NCI-H187 (cell line): ENCODE measurements at places on chromosomes 13 and 19.
A peak's percentile ranks its signal among the peaks of the same experiment; 100 is the strongest.

GRCh38 chr19:47239152-47239551 lies 8.2 kb upstream of the BBC3 start:
- DNase-seq: no peak

DNA sequence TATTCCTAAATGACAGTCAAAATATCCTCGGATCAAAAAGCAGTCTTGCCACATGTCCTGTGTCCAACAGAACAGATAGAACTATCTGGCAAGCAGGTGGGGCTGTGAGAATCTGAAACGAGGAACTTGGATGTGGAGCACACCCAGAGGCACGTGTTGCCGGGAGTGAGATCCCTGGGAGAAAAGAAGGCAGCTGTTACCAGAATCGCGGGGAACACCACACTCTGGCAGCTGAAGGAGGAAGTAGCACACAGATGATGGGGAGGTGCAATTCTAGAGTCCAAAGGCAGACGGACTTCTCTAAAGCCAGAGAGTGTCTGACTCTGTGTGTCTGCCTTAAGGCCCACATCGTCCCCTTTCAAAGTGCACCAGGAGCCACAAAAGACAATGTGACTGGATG lies 22.3 kb downstream of the SLC7A1 start:
- DNase-seq: peak; percentile 16

DNA sequence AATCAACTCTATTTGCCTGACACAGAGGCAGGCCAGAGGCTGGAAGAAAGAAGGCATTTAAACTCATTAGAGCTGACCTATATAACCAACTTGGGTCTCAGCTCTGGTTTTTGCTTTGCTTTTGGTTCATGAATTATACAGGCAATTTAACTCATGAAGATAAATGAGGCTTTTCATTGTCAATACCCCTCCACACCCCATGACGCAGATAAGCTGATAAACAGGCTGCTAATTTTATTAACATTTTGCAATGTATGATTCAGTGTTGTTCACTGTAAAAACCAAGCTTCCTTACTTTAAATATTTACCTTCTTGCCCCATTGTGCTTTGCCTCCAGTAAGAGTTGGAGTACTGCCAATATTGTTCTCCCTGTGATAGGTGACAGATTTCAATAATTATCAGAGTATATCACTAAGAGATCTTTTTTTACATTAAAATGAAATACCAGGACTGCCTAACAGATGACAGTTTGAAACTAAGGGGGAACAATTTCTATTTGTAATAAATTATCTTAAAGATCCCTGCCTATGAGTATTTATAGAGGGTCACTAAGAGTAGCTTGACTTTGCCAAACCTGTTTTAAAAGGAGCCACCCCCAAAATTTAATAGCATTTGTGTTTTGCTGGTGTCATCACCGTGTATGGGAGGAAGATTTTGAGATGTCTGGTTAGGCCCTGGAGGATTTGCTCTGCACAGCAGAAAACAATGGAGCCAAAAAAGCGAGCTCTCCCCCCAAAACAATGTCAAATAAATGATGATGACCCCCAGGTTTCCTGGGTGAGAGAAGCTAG lies 472.7 kb upstream of the NBEA start:
- DNase-seq: no peak

GRCh38 chr13:95295026-95295425 lies 6.2 kb downstream of the ABCC4 start:
- DNase-seq: no peak

DNA sequence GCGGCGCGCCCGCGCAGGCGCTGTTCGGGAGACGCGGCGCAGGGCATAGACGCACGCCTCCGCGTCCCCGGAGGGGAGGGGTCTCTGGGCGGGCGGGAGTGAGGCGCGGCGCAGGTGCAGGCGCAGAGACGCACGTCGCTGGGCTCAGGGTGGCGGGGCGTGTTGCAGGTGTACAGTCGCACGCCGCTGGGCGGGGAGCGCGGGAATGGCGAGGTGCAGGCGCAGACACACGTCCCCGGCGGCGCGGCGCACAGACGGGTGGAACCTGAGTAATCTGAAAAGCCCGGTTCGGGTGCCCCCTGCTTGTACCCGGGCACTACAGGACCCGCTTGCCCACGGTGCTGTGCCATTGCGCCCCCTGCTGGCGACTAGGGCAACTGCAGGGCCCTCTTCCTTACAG lies 44.7 kb downstream of the PLPP2 start:
- DNase-seq: no peak

- DNase-seq: no peak
Measured at GRCh38 chr13:40292108-40292507, 374.3 kb downstream of the FOXO1 start.
